ENCODE measurements at places on chromosomes 1 and 21.

- no peak for DNase-seq
These were observed 8.3 kb upstream of the RNF19B start for GRCh38 chr1:32972814-32973428.

GRCh38 chr1:216223486-216223885 lies 199.8 kb downstream of the USH2A start:
- DNase-seq, result no peak

DNA sequence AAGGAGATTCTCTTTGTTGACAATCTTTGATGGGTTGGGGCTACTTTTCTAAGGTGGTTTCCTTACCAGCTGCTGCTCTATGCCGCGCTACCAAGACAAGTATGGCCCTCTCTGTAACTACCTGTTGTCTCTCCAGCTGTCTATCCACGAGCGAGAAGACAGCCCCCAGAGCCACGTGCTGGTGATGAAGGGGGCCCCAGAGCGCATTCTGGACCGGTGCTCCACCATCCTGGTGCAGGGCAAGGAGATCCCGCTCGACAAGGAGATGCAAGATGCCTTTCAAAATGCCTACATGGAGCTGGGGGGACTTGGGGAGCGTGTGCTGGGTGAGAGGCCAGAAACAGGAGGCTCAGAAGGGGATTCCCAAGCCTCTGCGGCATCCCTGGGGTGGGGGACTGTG lies 14.4 kb downstream of the ATP1A2 start:
- DNase-seq, result no peak

GRCh38 chr1:87826681-87827251 lies 498.1 kb downstream of the LMO4 start:
- DNase-seq, result no peak

GRCh38 chr21:35963920-35964451 lies 96.3 kb downstream of the SETD4 start:
- no peak for DNase-seq

GRCh38 chr1:87497380-87498203 lies 168.9 kb downstream of the LMO4 start:
- no peak for DNase-seq

- DNase-seq, result peak; percentile 38
These were observed 54.3 kb upstream of the HNRNPU start for GRCh38 chr1:244918421-244919319.

DNA sequence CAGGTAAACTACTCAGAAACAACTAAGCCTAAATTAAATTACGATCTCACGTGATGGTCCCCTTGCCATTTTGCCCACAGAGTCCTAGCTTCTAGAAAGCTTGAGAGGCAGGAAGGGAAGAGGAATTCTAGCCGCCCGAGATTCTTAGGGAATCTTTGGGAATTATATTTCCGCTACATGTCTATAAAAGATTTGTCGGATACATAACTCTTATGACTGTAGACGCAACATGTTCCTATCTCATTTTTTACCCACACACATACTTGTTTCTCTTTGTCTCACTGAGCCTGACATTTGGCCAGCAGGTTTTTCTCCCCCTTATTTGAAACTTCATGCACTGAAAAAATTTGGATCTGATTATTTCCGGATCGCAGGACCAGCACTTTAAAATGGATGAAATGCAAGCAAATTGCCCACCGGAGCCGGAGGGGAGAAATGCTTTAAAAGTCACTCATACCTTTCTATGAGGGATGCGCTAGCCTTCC lies 5.5 kb downstream of the GLIS1 start:
- DNase-seq, result no peak

DNA sequence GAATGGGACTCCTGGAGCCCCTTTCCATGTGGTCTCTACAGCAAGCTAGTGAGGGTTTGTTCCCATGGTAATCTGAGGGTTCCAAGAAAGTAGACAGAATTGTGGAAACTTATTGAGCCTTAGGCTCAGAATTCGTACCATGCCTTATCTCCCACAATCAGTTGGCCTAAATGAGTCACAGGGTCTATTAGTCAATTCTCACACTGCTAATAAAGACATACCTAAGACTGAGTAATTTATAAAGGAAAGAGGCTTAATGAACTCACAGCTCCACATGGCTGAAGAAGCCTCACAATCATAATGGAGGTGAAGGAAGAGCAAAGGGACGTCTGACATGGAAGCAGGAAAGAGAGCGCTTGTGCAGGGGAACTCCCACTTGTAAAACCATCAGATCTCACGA lies 106.6 kb upstream of the CXADR start:
- DNase-seq, result no peak

DNA sequence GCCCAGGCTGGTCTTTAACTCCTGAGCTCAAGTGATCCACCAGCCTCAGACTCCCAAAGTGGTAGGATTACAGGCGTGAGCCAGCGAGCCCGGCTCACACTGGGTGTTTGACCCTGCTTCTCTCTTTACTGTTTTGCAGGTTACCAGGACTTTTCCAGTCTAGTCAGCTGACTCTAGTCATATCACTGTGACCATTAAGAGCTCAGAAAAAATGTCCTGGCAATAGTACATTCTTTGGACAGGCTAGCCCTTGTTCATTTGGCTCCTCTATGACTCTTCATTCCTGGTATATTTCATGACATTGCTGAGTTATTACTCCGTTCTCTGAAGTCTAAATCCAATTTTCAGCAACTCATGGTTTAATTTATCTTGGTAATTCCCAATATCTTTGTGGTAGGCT lies 8.0 kb upstream of the CA6 start:
- DNase-seq, result no peak

GRCh38 chr1:241485554-241485992 lies 34.0 kb downstream of the FH start:
- no peak for DNase-seq

DNA sequence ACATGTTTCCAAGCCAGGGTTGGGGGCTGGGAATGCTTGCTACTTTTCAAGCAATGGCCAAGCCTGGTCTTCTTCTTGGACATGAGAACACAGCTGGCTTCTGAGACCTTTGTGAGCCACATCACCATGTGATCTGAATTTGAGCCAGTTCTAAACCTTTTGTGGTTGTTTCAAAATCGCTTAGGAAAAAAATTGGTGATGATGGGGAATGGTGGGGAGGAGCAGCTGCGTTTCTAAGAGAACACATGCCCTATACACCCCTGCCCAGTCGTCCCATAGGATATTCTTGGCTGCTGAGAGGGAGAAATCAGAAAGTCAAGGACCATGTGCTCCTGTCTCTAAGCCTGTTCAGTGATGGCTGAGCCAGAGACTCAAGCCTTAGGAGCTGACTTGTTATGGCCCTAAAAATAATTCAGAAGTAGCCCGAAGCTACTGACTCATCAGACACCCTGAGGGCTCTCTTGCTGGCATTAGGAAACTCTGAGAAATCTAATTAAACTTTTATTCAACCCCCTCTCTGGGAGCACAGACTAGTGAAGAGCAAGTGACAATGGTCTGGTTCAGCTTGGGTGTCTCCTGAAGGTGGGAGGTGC lies 30.5 kb downstream of the CCDC185 start:
- no peak for DNase-seq

- peak; percentile 79 for DNase-seq
These were observed 546 bp downstream of the NEK7 start for GRCh38 chr1:198157241-198157846.
